HTR-8/SVneo (cell line): ENCODE measurements at places on chromosomes 3 and 15.
A peak's percentile ranks its signal among the peaks of the same experiment; 100 is the strongest.

DNA sequence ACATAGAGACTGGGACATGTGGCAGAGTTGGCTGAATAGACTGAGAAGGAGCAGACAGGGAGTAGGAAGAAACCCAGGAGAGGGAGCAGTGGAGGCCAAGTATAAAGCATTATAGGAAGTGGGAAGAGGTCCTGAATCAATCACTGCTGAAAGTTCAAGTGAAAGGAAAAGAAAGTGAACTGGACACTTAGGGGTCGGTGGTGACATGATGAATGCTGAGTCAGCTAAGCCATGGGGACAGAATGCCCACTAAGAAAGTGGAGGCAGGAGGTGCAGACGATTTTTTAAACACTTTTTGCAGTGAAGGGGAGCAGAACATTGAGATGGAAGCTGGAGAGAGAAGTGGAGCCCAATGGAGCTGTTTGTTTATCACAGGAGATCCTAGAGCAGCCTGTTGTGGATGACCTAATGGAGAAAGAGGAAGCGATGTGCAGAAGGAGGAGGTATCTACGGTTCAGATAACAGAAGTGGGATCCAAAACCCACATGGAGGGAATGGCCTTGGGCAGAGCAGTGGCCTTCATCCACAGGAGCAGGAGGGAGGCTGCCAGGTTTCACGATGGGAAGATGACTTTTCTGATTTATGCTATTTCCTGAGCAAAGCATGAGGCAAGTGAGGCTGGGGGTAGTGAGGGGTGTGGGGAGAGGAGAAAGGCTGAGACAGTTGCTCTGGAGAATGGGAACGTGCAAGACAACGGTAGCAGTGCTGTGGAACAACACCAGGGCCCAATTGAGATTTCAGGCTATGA lies 208.2 kb downstream of the RPLP1 start:
- DNase-seq, result no peak

- DNase-seq, result no peak
Observed at GRCh38 chr15:55060836-55061235, 135.9 kb downstream of the RSL24D1 start.

GRCh38 chr15:79130535-79131130 lies 40.1 kb upstream of the RASGRF1 start:
- no peak for DNase-seq

- peak; percentile 17 for DNase-seq
Observed at GRCh38 chr3:71641674-71642073, 58.1 kb upstream of the FOXP1 start.

- peak; percentile 9 for DNase-seq
Observed at GRCh38 chr3:114155370-114155821, 23.5 kb downstream of the DRD3 start.

DNA sequence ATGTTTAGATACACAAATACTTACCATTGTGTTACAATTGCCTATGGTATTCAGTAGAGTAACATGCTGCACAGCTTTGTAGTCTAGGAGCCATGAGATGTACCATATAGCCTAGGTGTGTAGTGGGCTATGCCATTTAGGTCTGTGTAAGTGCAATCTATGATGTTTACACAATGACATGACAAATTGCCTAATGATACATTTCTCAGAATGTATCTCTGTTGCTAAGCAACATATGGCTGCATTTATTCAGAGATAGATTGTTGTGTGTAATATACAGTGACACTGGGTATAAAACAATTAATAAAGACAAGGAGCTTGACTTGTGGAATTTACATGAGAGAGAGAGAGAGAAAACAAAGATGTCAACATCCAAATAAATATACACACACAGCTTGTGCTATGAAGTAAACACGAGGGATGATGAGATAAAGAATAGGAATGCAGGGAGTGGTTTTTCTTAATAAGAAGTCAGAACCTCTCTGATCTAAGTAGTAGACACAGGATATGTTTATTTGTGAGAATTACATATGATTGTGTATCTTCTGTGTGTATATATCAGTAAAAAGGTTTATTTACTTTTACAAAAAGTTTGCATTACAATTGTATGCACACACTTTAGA lies 110.0 kb downstream of the KCNAB1 start:
- DNase-seq, result no peak

GRCh38 chr3:10272977-10273376 lies 19.8 kb downstream of the GHRL start:
- DNase-seq, result no peak

- DNase-seq, result no peak
Observed at GRCh38 chr15:63043335-63044076, 959 bp downstream of the TPM1 start.

- DNase-seq, result no peak
Observed at GRCh38 chr3:24375947-24376384, 118.7 kb downstream of the THRB start.

DNA sequence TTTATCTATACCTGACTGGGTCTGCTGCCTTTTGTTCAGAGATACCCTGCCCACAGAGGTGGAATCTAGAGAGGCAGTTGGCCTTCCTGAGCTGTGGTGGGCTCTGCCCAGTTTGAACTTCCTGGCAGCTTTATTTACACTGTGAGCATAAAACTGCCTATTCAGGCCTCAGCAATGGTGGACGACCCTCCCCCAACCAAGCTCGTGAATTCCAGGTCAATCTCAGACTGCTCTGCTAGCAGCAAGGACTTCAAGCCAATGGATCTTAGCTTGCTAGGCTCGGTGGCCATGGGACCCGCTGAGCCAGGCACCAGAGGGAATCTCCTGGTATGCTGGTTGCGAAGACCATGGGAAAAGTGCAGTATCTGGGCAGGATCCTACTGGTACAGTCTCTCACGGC lies 270.2 kb downstream of the CADM2 start:
- DNase-seq, result no peak

GRCh38 chr3:45491344-45491743 lies 103.0 kb downstream of the LARS2 start:
- DNase-seq, result no peak

GRCh38 chr3:113142476-113142875 lies 68.9 kb upstream of the BOC start:
- DNase-seq, result no peak

GRCh38 chr3:28700728-28701127 lies 352.1 kb upstream of the AZI2 start:
- DNase-seq, result no peak

DNA sequence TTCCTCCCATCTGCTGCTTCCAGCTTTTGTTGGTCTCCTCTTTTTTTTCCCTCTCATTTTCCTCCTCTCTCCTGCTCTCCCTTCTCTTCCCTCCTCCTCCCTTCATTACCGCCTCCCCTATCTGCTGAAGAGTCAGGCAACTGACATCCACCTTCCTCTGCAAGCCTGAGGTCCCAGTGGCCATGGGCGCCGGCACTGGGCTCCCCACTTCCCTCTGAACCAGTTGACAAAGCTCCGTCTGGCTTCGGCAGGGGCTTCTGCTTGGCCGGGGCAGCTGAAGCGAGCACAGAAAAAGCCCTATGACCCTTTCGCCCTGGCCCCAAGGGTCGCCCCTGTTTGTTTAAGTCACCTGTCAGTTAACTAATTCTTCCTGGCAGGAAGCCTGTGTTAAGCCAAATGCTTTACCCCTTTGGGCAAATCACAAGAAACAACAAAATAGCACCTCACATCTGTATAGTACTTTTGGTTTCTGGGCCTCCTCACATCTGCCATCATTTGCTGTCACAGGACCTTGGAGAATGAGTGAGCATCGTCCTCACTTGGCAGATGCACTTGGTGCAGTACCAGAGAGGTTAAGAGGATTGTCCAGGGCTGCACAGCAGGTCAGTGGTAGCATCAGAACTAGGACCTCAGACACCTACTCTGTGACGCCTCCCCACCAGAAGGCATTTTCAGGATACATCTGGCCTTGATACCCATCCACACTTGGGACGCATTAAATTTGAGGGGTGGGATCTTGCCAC lies 27.7 kb downstream of the ITGA11 start:
- no peak for DNase-seq

GRCh38 chr3:107670986-107671385 lies 148.2 kb downstream of the BBX start:
- DNase-seq, result no peak

GRCh38 chr15:73052653-73053397 lies 562 bp downstream of the NEO1 start:
- peak; percentile 77 for DNase-seq

DNA sequence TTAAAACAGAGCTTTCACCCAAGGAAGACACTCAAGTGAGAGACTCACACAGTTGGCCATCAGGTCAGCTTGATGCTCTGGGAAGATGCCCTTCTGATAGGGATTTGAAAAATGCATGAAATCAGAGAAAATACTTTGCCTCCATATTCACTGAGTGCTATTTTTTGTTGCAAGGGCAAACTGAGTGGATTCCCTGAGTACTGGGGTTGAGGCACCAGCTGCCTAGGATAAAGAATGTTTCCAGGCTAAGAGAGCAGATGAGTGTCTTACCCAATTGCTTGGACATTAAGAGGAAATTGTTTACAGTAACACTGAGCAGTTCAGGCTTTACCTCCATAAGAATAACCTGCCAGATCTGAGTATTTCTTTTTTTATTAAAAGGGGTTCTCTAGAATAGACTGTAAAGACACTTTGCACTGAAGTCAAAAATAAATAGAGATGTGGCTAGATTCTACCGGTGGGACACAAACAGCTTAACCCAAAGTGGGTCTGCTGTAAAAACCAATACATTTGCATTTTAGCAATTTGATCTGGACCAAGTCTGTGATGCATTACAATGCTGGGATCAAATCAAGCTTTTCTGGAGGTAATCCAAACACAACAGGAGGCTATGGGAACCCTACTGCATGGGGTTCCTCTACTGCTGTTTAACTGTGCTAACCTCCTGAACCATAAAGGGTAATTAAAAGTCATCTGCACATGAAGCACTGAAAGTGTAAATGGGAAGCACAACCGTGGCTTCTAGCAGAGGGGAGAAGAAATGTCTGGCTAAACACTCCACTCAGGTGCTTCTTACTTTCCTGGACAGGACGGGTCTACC lies 238.8 kb upstream of the WNT5A start:
- DNase-seq, result no peak

- DNase-seq, result no peak
Observed at GRCh38 chr3:110868106-110868505, 203.5 kb upstream of the NECTIN3 start.

DNA sequence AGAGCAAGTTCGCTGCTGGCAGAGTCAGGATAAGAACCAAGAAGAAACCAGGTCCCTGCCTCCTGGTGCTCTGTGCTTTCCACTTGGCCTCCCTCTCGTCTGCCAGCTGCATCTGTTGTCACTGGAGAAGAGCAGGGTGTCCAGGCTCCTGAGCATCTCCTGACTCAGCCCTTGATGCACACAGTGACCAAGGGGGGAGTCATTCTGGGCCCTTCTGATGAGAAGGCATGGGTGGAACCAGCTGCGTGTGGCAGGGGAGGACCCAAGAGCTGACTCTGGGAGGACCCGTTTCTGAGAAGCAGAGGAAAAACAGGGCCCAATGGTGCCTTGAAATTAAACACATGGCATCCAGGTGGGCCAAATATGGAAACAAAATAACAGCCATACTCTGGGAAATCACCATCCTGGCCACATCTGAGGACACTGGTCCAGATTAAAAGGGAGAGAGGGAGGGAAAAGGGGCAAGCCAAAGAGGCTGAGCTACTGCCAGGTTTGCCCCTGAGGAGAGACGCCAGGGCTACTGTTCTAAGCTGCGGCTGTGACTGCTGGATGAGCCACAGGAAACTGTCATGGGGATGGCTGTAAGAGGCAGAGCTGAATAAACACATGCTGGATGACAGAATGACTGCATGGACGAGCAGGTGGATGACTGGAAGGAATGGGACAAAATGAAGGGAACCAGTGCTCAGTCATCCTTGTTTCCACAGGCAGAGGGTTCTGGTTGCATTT lies 58.1 kb upstream of the CA12 start:
- DNase-seq, result no peak

GRCh38 chr3:48661501-48662144 lies 1.1 kb downstream of the CELSR3 start:
- DNase-seq, result peak; percentile 60

- DNase-seq, result no peak
Observed at GRCh38 chr3:126129398-126129891, 45.5 kb upstream of the SLC41A3 start.

DNA sequence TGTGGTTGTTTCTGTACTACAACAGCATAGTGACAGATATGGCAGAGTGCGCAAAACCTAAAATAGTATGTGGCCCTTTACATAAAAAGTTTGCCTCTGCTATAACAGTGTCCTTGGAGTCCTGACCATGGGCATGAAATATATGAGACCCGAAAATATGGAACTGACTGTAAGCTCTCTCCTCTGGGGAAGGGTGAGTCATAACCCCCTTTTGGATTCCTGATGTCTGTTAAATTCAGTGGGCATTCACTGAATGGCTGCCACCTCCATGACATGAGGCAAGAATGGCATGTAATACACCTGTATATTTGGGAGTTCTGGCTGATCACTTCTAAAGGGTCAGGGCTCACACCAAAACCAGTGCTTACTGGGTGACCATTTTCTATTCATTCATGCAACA lies 6.1 kb downstream of the TBC1D2B start:
- DNase-seq, result no peak

GRCh38 chr3:187844708-187845107 lies 99.4 kb upstream of the BCL6 start:
- no peak for DNase-seq

DNA sequence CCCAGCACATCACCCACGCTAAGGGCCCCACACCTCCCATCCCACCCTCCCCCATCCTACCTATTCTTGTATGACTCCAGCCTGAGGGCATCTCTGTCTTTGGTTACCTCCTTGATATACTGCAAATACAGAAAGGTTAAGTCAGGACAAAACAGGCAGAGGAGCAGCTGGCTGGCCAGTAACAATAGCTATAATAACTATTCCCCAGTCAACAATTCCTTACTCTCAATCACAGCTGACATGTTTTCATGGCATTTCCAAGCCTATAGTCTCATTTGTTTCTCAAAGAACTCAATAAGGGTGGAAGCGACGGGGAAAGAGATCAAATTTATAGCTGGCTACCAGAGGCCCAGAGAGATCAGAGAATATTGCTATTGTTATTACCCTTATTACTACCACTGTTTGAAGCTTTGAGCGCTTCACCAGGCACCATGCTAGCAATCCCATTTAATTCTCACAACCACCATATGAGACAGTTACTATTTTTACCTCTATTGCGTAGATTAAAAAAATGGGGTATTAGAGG lies 93.0 kb upstream of the C2CD4B start:
- DNase-seq, result no peak

GRCh38 chr3:112092496-112093179 lies 6.4 kb downstream of the C3orf52 start:
- no peak for DNase-seq

GRCh38 chr3:61924090-61924735 lies 362.8 kb downstream of the PTPRG start:
- DNase-seq, result no peak

GRCh38 chr3:126060613-126061145 lies 23.2 kb downstream of the SLC41A3 start:
- no peak for DNase-seq

DNA sequence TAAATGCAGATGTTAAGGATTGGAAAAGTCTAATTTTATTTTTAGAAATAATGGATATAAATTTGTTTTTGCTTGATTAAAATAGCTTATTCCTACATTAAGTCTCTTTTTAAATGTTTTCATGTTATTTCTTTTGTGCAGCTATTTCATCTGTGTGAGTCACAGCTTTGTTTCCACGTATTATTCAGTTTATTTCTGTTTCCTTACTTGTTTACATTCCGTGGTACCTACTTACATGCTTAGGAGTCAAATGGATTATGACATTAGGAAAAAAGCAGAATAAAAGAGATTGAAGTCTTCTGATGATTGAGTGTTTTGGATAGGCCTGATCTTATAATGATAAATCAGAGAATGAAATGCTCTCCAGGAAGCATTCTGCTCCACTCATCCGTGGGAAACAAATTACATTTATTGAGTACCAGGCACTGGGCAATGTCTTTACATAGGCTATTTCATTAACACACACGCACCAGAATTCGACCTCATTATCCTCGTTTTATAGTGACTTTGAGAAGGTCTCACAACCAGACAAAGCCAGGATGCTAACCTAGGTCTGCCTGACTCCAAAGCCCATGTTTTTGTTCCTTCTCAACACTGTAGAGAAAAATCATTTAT lies 38.1 kb upstream of the RASA2 start:
- no peak for DNase-seq
